Aorta (tissue), 5 donors: ENCODE measurements at places on chromosomes 13 and 19. TPM values are rescaled to one million over a fixed set of nuclear protein-coding genes. Genes with fewer than 3 reads are reported as not detected.

The GRAMD1A gene
- 59.0 TPM for polyA plus RNA-seq

The VSIG10L gene
- 0.25 TPM for polyA plus RNA-seq

The CYP2F1 gene
- polyA plus RNA-seq = not detected

The CLN5 gene
- 25.0 TPM for polyA plus RNA-seq

The MBD3L2 gene
- not detected for polyA plus RNA-seq

DNA sequence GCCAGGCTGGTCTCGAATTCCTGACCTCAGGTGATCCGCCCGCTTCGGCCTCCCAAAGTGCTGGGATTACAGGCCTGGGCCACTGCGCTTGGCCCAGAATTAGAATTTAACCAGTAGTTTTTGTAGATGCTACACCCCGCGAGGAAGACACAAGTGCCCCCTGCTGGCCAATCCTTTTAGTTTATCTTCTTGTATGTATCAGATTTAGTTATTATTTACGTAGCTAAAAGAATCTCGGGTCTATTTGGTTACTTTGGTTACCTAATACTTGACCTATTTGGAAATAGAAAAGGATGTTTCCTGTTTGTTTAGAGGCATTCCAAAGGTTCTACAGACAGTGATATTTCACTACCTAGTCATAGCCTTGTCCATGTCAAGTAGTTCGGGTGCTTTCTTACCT, 22.0 kb downstream of the MUC16 start:
- H3K4me3 ChIP-seq = no peak overlapping the region
- no peak overlapping the region for H3K27ac ChIP-seq
- H3K4me1 ChIP-seq = no peaks in the 10 kb centered on the region
- DNase-seq = peak; percentile 3
- H3K27me3 ChIP-seq = no peaks in the 10 kb centered on the region

GRCh38 chr13:92991692-92992091, 234.9 kb upstream of the GPC6 start:
- no peak for DNase-seq
- no peak overlapping the region for H3K4me3 ChIP-seq
- no peaks in the 10 kb centered on the region for H3K27me3 ChIP-seq
- no peaks in the 10 kb centered on the region for H3K4me1 ChIP-seq
- H3K36me3 ChIP-seq = no peaks in the 10 kb centered on the region

DNA sequence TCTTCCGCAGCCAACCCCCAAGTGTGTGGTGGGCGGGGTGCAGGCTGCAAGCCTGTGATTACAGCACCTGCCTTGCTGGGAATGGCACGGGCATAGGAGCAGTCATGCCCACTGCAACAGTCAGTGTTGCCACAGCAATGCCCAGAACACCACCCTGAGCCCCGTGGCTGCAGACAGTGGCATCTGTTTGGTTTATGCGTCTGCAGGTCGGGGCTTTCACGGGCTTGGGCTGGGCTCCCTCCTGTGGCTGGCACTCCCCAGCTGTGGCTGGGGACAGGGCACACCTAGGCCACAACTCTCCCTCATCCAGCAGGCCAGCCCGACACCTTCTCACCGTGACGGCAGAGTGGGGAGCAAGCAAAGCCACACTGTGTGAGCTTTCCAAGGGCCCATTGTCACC, 115.3 kb upstream of the C1QTNF9B start:
- H3K4me1 ChIP-seq = no peaks in the 10 kb centered on the region
- no peak for DNase-seq
- no peak overlapping the region for H3K4me3 ChIP-seq
- no peak overlapping the region for H3K27ac ChIP-seq

DNA sequence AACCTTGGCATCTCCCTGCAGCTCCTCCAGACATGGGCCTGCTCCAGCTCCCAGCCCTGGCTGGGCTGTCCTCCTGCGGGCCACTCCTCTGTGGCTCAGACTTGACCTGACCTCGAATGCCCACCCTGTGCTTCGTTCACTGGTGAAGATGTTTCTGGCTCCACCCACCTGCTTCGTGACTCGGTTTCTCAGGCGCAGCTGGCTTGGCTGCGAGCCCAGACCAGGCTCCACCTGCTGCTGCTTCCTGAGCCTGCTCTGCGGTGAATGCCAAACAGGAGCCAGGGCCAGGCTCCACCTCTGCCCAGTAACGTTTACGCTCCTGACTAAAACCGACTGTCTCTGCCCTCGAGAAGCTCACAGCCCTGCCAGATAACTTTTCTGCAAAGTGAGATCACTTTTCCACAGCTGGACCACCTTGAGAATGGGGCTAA, 8.9 kb upstream of the RSPH6A start:
- H3K36me3 ChIP-seq = peaks cover 13% of the 10 kb centered on the region
- no peak overlapping the region for H3K27ac ChIP-seq
- no peaks in the 10 kb centered on the region for H3K27me3 ChIP-seq
- DNase-seq = no peak

- no peak for DNase-seq
- H3K27ac ChIP-seq = no peak overlapping the region
- no peaks in the 10 kb centered on the region for H3K36me3 ChIP-seq
- no peaks in the 10 kb centered on the region for H3K27me3 ChIP-seq
Measured at GRCh38 chr13:56736966-56737365, 403.8 kb upstream of the PRR20A start.

GRCh38 chr13:80386002-80386401, 45.1 kb upstream of the SPRY2 start:
- no peaks in the 10 kb centered on the region for H3K36me3 ChIP-seq
- H3K27ac ChIP-seq = no peak overlapping the region
- DNase-seq = no peak
- H3K27me3 ChIP-seq = no peaks in the 10 kb centered on the region
- no peak overlapping the region for H3K4me3 ChIP-seq

DNA sequence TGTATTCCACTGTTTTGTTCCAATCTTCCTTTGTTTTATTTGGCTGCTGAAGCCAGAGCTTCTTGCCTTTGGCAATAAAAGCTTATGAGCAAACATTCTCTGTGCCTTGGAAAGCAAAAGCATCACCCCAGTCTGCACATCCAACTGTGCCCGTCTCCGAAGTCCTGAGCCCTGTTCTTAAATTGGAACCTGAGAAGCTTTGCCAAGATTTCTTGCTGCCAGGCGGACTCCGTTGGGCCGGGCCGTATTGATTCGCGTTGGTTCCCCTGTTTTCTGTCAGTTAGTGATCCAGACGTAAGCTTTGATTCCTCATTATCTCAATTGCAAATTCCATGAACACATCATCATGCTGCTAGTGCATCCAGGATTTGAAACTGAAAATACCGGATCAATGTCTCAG, 793.0 kb downstream of the OLFM4 start:
- H3K27me3 ChIP-seq = no peaks in the 10 kb centered on the region
- no peak overlapping the region for H3K27ac ChIP-seq
- no peaks in the 10 kb centered on the region for H3K4me1 ChIP-seq

DNA sequence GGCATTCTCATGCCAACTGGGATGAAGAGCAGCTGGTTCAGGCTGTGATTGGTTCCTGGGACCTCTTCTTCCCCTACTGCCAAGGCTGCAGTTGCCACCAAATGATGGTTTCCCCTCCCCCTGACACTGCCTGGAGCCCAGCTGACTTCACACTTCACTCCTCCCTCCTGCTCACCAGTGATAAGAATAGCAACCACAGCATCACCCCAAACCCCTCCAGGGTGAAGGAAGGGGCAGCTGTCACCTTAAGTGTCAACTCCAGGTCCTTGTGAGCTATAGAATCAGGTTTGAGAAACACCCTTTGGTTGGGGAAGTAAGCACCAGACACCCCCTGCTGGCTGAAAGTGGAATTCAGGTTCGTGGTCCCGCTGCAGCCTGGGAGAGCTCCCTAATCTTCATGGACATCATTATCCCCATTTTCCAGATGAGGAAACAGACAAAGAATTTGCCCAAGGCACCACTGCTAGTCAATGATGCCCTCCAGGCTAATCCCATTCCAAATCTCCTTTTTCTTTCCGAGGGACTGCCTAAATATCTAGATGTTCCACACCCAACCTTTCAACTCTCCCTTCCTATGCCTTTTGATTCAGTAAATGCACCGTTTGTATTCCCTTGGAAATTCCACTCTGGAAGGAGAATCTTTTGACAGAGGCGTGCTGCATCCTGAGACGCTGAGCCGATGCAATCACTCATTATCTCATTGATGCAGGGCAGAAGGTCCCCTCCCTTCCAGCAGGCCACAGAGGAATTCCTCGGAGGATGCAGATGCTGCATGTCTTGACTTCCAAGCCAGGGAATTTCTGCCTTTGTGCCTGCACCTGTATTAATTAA, 50.6 kb upstream of the UQCRFS1 start:
- H3K27ac ChIP-seq = no peak overlapping the region
- no peaks in the 10 kb centered on the region for H3K4me1 ChIP-seq
- no peak overlapping the region for H3K4me3 ChIP-seq
- H3K27me3 ChIP-seq = no peaks in the 10 kb centered on the region
- no peak for DNase-seq
- no peaks in the 10 kb centered on the region for H3K36me3 ChIP-seq

- no peak for DNase-seq
- H3K27me3 ChIP-seq = no peaks in the 10 kb centered on the region
- no peaks in the 10 kb centered on the region for H3K4me1 ChIP-seq
- no peak overlapping the region for H3K4me3 ChIP-seq
- no peaks in the 10 kb centered on the region for H3K36me3 ChIP-seq
Measured at GRCh38 chr13:26743971-26744370, 16.6 kb downstream of the GPR12 start.

DNA sequence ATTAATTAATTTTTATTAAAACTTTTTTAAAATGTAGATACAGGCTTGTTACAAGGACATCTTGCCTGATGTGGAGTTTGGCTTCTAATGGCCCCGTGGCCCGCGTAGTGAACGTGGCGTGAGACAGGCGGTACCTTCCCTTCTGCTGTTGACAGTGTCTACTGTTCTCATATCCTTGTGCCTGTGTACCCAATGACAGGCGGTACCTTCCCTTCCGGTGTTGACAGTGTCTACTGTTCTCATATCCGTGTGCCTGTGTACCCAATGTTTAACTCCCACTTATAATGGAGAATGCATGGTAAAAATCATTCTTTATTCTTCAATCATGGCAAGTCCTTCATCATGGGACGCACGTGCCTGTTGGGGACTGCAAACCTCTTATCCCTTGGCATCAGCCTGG, 79.1 kb upstream of the ZNF835 start:
- H3K4me3 ChIP-seq = no peak overlapping the region
- H3K36me3 ChIP-seq = no peaks in the 10 kb centered on the region
- DNase-seq = no peak
- no peaks in the 10 kb centered on the region for H3K4me1 ChIP-seq

- H3K4me3 ChIP-seq = peak overlapping the region; percentile 34
- no peak overlapping the region for H3K27ac ChIP-seq
- H3K27me3 ChIP-seq = no peaks in the 10 kb centered on the region
- no peaks in the 10 kb centered on the region for H3K4me1 ChIP-seq
Measured at GRCh38 chr19:37635076-37636056, 19.9 kb downstream of the ZFP30 start.

- H3K27ac ChIP-seq = no peak overlapping the region
- no peak for DNase-seq
- H3K27me3 ChIP-seq = no peaks in the 10 kb centered on the region
- H3K4me1 ChIP-seq = peaks cover 2% of the 10 kb centered on the region
Measured at GRCh38 chr13:40910324-40911050, 108.6 kb downstream of the ELF1 start.

DNA sequence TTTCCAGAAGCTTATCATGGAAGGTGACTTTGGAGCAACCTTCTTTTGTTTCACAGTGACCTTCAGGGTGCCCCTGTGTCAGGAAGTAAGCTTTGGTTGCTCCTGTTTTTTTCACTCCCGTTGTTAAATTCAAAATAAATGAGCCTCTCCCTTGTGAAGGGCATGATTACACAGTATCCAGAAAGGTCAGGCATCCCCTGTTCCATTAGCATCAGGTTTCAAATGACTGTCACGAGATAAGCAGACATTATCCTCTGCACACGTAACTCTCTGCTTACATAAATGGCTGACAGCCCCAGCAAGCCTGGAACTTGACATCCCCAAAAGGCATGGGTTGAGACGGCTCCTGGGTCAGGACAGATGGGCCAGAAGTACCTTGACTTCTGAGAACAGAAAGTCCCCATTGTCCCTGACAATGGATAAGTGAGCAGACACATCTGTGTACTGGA, 52.0 kb downstream of the RAB20 start:
- no peaks in the 10 kb centered on the region for H3K4me1 ChIP-seq
- peaks cover 8% of the 10 kb centered on the region for H3K36me3 ChIP-seq
- no peak overlapping the region for H3K4me3 ChIP-seq

DNA sequence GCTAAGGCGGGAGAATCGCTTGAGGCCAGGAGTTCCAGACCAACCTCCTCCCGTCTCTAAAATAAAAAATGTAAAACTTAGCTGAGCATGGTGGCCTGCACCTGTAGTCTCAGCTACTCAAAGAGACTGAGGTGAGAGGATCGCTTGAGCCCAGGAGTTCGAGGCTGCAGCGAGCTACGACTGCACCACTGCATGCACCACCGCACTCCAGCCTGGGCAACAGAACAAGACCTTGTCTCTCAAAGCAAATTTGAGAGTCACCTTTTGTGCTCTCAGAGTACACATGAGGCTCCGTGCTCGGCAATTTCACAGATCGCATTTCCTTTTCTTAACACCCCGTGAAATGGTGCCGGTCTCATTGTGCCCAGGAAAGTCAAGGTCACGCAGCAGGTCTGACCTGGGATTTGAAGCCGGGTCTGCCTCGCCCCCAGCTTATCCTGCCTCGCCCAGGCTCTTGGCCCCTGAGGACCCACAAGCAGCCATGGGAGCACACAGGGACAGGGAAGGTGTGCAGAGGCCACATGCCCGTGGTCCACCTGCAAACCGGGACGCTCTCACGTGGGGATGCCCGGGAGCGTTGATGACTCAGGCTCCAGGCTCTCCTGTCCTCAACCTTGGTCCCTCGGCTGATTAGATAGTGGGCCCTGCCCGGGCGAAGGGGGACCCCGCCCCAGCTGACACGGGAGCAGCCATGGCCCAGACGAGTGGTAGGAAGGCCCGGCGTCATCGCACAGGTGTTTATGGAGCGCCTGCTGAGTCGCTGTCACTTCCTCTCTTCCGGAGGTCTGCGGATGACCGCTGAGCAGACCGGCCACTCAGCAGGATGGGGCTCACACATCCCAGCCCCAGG, 1.1 kb upstream of the SMIM24 start:
- H3K4me3 ChIP-seq = no peak overlapping the region
- H3K36me3 ChIP-seq = no peaks in the 10 kb centered on the region
- H3K4me1 ChIP-seq = no peaks in the 10 kb centered on the region
- H3K27me3 ChIP-seq = no peaks in the 10 kb centered on the region
- no peak for DNase-seq
- no peak overlapping the region for H3K27ac ChIP-seq

DNA sequence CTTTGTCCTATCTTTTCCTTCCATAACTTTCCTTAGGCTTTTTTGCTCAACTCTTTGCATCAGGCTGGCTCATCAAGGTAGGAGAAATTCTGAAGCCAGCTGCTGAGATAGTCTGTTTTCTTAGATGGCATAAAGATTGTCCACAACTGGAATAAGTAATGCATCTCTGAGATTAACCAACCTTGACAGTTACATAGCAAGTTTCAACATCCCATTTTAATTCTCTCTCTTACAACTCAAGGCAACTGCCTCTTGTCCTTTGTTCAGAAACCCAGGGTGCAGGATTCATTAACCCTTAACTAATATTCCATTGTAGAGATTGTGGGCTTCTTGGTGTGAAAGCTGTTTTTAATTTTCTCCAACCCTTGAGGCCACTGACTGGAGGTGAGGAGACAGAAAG, 239.2 kb downstream of the LACC1 start:
- H3K36me3 ChIP-seq = no peaks in the 10 kb centered on the region
- no peak overlapping the region for H3K4me3 ChIP-seq
- peaks cover 3% of the 10 kb centered on the region for H3K4me1 ChIP-seq
- no peaks in the 10 kb centered on the region for H3K27me3 ChIP-seq
- DNase-seq = no peak

- DNase-seq = peak; percentile 86
- H3K27ac ChIP-seq = peak overlapping the region; percentile 93
- peaks cover 2% of the 10 kb centered on the region for H3K4me1 ChIP-seq
- H3K4me3 ChIP-seq = no peak overlapping the region
- no peaks in the 10 kb centered on the region for H3K36me3 ChIP-seq
Measured at GRCh38 chr13:30340331-30341250, 33.2 kb upstream of the KATNAL1 start.
